ENCODE measurements at places on chromosomes 4 and X. TPM values are rescaled to one million over a fixed set of nuclear protein-coding genes. Genes with fewer than 3 reads are reported as not detected.

The GUCY1A1 gene
- 59.1 TPM for total RNA-seq

The GLRA3 gene
- total RNA-seq, result not detected

The MSANTD1 gene
- total RNA-seq, result 0.99 TPM

The CT45A6 gene
- total RNA-seq, result not detected

The HTN1 gene
- not detected for total RNA-seq

The F8 gene
- total RNA-seq, result 4.7 TPM

- DNase-seq, result no peak
Measured at GRCh38 chr4:153759407-153760316, at the start of gene RNF175. RNF175 (minus strand) TSS chr4:153760024; CDS start chr4:153759862, 162 bp downstream.

DNA sequence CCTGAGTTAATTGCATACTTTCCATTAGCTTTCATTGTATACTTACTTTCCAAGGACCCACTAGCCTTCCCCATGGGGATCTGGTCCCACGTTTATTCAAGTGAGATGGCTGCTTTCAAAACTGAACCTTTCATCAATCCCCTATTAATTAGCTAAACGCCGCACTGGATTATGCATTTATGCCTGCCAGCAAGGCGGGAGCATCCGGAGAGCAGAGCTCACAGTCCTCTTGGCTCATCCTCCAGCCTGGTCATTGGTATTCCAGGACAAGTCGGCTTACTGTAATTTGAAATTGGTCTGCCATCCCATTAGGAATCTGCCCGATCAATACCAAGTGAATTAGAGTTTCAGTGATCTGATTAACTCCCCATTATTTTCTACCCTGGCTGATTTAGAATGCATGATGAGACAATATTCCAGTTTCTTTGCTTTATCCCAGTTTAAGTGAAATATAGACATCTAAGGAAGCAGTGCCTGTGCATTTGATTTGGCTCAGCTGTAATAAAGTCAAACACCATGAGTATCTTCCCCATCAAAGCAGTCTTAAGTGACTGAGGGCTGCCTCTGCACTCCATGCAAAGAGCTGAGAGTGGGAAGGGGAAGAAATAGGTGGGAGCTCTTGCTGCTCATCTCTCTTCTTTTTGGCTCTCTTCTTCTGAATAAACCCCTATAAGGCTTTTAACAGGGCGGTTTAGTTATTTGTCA is 411.4 kb downstream of the GPAT3 start:
- DNase-seq, result no peak

GRCh38 chr4:164012396-164013027 is 518.0 kb downstream of the TMA16 start:
- peak; percentile 4 for DNase-seq

GRCh38 chr4:76233967-76234678 is 17.4 kb upstream of the FAM47E start:
- DNase-seq, result no peak

GRCh38 chr4:155227131-155227530 is 18.7 kb downstream of the NPY2R start:
- no peak for DNase-seq

DNA sequence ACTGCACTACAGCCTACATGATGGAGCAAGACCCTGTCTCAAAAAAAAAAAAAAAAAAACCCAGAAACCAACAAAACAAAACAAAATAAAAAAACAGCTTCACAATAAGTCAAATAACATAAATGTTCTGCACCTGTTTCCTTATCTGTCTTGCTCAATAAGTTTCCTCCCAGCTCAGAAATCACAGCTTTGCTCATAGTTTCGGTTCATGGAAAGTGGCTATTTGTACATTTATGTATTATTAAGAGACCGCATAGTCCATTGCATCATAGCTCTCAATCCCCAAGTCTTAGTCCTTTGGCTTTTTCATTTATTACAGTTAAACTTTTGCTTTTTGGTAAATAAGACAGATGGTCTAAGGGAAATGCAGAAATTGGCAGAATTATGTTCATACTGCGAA is 24.4 kb upstream of the CFAP299 start:
- DNase-seq, result no peak

- DNase-seq, result no peak
Measured at GRCh38 chr4:72820107-72820506, 249.4 kb downstream of the COX18 start.

DNA sequence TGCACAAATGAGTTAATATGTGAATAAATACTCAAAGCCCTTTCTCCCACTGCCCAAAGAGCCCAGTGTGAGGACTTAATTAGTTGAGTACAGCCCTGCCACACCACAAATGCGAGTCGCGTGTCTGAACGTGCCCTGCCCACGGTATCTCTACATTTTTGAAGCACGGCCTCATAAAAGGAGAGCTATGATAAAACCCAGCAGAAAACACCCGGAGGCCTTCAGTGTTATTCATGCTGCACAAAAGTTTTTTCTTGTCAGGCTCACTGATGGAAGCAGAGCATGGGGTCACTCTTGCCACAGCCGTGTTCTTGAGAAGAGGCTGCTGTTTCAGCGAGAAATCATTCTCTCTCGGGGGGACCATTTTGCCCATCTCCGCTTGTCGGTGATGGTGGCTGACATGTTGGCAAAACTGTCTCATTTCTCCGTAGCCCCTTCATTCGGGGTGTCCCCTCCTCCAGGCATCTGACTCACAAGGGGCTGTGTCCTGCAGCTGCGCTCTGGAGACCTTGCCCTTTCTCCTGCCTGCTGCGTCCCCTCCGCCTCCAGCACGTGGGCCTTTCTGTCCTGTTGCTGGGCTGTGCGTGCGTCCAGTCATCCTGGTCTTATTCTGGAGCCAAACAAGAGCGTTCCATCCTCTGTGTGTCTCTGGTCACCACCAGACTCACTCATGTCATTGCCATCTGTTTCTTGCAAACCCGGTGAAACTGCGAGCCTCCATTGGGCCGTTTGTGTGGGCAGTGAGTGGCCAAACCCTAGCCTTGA is 88.8 kb downstream of the SORCS2 start:
- DNase-seq, result no peak

DNA sequence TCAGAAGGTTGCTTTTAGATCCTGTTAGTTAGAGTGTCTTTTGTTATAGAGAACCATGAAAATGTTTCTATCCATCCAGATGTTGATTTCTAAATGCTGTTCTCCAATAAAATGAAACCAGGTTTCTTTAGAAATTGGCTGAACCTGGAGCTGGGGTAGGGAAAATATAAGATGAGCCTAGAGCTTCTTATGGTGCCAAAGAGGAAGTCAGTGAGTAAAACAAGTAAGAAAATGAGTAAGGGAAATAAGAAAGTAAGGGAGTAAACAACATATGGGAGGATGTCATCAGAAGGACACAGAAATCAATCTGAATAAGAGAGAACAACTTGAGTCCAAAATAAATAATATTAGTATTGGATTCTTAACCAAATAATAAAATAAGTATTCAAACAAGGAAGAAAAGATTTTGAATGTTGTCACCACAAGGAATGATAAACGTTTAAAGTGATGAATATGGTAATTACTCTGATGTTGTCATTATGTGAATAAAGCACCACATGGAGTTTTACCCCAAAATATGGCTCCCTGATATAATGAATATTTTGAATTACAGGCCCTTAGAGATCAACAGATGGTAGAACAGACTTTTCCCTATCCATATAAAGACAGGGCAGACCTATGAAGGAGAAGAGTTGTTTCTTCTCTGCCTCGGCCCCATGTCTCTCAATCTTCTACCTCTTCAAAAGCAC is 506.1 kb downstream of the IL15 start:
- DNase-seq, result no peak

GRCh38 chr4:110411574-110412011 is 64.4 kb upstream of the ENPEP start:
- DNase-seq, result no peak

DNA sequence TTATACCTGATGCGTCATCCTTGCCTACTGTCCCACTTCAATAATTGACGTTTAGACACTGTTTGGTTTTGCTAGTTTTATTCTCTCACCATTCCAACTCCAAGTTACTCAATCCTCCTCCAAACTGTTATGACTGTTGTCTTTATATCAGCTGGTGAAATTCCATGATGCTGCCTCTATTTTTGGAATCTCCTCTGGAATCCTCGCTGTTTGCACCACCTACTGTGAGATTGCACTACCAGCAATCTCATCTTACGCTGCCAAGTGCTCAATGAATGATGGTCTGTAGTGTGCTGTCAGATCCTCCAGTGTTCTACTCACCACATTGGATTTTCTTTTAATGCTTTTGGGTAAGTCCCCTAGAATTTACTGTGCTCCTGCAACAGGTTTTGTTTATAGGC is 13.2 kb upstream of the PCDH18 start:
- DNase-seq, result no peak

DNA sequence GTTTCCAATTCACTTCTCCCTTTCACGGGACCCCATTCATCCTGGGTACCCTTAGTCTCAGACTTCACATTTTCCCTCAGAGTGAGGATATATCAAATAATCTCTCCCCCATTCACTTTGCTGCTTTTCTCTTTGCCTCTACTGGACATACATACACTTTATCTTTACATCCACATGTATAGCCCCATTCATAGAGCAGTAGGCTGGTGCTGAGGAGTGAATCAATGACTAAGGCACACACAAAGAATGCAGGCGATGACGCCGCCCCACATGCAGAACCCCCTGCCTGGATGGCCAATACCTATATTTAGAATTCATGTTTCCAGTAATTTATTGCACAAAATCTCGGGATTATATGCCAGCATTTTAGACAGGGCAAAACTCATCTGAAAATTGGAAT is 554.3 kb upstream of the TENM3 start:
- no peak for DNase-seq

DNA sequence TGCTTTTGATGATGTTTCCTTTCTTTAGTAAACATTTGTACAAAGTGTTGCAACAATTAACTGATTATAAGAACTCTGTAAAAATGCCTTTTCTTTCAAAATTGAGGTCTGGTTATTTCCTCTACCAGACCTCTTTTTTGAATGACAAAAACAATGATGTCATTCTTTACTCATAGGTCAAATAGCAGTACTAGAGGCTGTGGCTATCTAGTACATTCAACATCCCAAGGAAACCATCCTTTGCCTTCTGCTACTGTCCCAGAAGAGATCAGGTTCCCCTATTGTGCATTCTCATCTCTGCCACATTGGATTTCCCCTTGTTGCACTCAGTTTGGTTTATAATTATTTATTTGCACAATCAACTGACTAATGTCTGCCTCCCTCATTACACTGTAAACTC is 19.1 kb upstream of the MAD2L1 start:
- DNase-seq, result no peak

DNA sequence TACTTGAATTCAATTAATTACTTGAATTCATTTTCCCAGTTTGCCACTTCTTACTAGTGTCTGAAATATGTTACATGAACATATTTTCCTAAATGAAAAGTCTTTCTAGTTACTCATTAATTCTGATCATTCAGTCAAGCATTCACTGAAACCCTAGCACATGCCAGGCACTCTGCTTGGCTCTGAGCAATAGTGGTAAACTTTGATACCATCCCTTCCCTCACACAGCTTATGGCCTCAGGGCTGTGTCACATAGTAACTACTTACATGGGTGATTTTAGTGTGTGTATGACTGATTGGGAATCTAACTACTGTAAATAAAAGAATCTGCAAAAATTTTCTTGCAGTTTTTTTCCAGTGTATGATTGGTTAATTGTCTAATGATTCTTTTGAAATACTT is 32.7 kb downstream of the METAP1 start:
- DNase-seq, result peak; percentile 83

DNA sequence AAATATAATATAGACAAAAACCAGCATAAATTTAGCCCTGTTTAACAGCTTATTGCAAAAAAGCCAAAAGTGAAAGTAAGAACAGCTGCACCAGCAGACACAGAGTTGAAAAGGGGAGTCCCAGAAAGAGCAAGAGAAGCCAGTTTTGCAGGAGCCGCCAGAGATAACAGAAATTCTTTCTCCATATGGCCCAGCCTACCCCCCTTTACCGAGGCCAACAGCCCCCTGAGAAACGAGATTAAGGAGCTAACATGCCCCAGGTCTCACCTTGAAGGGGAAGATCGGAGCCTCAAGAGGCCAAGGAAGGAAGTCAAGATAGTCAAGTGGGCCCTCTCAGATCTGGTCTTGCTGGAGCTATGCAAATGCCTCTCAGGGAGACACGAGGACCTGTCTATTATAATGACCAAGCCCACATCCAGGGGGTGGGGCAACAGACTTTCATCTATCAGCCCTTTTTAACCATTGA is 4.8 kb downstream of the ACOX3 start:
- no peak for DNase-seq

- no peak for DNase-seq
Measured at GRCh38 chr4:56906489-56907393, 959 bp upstream of the REST start.

DNA sequence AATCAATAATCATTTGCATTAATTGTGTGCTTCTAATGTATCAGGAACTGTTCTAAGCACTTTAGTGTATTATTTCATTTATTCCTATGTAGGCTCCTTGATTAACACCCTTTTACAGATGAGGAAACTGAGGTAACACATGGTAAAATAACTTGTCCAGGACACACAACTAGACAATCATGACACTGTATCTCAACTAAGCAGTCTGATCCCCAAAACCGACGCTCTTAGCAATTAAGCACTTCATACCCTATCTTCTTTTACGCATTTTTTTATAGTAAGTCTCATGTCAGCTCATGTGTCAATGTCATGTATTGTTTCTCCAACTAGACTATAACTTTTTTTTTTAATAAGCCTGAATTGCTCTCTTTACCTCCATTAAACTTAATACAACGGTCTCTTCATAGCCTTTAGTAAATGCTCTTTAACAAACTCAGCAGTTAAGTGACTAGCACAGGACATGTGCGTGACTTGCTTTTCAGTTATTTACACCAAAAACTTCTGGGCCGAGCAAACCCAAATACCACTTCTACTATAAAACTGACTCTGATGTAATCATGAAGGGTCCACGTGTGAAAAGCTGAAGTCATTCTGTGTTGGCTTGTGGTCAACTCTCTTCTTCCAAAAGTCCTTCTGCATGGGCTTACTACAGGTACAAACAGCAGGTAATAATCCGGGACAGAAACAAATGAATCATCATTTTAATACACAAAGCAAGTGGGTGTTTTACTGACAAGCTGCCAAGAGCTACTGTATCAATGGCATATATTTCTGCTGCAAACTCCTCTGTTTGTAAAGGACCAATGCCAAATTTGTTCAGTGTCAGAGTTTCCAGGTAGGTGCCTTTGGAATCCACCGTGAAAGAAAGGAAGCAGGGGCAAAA is 7.9 kb upstream of the AMBN start:
- DNase-seq, result peak; percentile 83

- no peak for DNase-seq
Measured at GRCh38 chrX:120402369-120402768, 40.5 kb downstream of the ATP1B4 start.

DNA sequence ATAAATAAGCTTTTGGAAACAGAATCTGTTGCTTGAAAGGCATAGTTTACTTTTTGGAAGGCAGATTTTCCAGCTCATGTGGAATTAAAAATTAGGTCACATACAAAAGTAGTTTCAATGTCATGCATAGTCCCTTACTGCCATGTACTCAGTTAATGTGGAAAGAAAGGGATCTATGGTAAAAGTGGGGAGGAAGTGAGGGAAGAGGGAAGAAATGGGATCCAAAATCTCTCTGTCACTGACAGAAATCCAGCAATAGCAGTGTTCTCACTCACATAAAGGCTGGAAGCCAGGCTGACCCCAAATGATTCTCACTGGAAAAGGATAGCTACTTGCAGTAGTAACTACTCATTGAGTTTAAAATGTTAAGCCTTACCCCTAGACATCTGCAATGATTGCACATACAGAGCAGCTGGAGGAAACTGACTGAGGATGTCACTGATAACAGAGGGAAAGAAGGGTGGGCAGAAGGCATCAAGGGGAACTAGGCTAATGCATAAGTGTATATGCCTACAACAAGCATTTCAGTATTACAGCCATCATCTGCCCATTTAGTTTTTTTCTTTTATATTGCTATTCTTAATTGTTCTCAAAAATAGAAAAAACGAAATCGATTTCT is 445.6 kb downstream of the FAT4 start:
- DNase-seq, result no peak

- peak; percentile 92 for DNase-seq
Measured at GRCh38 chrX:74450803-74451449, 29.6 kb downstream of the SLC16A2 start.

Data from renal cortical epithelial cell (primary cell).